DMS79 treated with DMSO at 0.1 percent for 48 hours (cell line): ENCODE measurements at places on chromosomes 5 and 9.

- DNase-seq, result peak; percentile 14
These were observed 703 bp downstream of the ISCA1 start for GRCh38 chr9:86281593-86282076.

- DNase-seq, result peak; percentile 14
These were observed 1.2 kb upstream of the PAPPA start for GRCh38 chr9:116152390-116152789.

GRCh38 chr5:128596071-128596470, 58.0 kb upstream of the FBN2 start:
- DNase-seq, result no peak

- DNase-seq, result no peak
These were observed 299.3 kb downstream of the ANXA1 start for GRCh38 chr9:73451003-73451402.

DNA sequence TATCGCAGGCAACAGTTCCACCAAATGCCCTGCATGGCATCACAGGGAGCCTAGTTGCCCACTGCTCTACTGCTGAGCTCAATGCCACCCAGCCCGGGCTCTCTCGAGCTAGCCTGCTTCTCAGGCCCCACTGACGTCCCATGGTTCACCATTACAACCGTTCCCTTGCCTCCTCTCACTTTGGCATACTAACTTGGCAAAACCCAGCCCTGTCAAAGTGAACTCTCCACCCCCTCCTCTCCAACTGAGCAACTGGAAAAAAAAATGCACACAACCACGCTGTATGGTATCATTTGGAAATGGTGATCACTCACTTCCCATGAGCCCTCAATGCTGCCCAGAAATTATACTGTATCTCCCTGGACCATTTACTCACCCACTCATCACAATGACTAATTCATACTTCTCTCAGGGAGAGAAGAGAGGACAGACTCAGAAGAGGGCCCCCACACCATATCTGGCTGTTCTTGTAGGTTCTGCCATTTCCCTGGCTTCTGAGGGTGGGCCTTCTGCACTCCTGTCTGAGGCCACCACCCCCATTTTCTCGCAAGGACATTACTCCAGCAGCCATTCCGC, 51.4 kb upstream of the RARS1 start:
- DNase-seq, result no peak

GRCh38 chr9:13358128-13358527, 78.6 kb upstream of the MPDZ start:
- DNase-seq, result no peak

DNA sequence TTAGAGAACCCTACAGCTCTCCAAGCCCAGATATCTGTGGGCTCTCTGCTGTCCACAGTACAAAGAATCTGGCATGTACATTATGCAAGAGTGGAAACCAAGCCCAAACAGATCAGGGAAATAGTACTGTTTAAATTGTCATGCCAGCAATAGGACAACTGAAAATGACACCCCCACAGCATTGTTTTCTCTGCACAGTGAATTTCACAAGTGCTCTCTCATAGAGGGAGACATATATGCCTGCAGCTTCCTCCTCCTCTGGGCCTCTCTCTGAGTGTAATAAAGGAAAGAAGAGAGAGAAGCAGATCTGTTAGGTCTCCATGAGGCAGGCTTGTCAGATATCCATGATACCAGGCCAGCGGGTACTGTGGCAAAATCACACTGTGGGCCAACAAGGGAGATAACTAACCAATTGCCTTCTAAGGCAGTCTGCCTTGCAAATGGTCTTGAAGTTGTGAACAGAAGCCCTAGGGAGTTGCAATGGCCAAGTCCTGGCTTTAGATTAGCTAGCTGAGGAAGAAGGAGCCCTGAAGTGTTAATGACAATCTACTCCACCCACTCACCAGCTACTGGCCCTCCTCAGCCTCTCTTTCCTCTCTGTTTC, 54.4 kb upstream of the JMY start:
- no peak for DNase-seq

DNA sequence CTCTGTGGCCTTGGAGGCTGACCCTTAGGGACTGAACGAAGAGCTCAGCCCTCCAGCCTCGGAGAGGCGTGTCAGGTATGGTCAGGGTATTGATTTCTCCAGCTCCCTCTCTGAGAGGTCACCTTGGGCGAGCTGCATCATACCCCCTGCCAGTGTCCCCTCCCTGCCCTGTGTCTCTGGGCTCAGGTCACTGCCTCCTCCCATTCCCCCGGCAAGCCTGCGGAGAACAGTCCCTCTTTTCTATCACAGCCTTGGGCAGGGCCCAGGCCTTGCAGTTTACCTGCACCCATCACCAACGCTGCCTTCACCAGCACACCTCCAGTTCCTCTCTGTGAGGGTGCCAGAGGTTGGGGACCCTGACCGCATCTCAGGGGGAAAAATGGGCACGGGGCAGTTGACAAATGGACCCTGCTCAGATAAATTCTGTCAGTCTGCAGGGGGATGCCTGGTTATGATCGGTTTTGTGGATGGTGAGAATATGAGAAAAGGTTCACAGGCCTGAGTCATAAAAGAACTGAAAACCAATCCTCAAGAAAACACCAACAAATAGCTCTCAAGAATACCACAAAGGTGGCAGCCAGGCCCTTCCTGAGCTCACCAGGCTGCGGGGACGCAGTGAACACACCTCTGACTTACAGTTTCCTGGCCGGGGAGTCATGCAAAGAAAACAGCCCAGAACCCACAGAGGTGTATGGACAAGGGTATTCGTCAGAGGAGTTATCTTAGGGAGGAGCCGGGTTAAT, 24.7 kb upstream of the RXRA start:
- no peak for DNase-seq

DNA sequence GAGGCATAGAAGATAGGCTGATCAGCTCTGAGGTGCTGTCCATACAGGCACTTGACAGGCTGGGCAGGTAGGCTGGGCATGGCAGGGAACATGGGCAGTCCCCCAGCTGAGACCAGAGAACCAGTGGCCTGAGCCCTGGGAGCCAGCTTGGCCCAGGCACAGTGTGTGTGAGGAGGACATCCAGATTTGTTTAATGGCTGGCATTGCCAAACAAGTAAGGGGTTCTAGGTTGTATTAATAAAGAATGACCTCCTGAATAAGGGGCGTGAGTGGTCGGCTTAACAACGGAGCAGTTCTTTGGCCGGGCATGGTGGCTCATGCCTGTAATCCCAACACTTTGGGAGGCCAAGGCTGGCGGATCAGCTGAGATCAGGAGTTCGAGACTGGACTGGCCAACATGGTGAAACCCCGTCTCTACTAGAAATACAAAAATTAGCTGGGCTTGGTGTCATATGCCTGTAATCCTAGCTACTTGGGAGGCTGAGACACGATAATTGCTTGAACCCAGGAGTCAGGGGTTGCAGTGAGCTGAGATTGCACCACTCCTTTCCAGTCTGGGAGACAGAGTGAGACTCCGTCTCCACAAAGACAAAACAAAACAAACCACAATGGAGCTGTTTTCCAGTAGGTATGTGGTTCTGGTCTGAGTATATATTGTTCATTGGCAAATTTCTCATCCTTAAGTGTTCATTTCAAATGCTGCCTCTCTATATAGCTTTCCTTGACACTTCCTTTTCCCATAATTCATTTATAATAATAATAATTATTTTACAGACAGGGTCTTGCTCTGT, 56.2 kb downstream of the ANGPTL2 start:
- no peak for DNase-seq

DNA sequence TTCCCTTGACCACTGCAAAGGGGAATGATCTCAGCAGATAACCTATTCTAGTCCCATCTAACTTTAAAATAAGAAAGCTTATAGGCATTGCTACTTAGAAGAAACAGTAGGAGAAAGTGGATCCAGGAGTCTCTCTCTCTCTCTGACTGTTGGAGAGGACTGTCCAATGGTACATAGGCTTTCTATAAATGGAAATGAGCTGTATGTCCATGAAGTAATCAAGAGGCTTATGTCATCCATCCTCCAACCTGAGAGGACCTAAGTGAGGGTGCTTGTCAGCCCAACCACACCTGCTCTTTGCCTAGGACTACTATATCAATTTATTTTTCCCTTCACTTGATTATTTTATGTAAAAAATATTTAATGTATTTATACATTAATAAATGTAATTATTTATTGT, 172.3 kb downstream of the PAPPA start:
- DNase-seq, result no peak
